ENCODE measurements at places on chromosomes 4 and X. TPM values are rescaled to one million over a fixed set of nuclear protein-coding genes. Genes with fewer than 3 reads are reported as not detected.

GRCh38 chr4:109040441-109040840 lies 262.0 kb downstream of the COL25A1 start:
- DNase-seq = no peak

The TMPRSS11D gene
- not detected for total RNA-seq

The UGT2B15 gene
- total RNA-seq = not detected

GRCh38 chr4:110287130-110287529 lies 88.7 kb upstream of the ELOVL6 start:
- peak; percentile 62 for DNase-seq

The ERAS gene
- not detected for total RNA-seq

DNA sequence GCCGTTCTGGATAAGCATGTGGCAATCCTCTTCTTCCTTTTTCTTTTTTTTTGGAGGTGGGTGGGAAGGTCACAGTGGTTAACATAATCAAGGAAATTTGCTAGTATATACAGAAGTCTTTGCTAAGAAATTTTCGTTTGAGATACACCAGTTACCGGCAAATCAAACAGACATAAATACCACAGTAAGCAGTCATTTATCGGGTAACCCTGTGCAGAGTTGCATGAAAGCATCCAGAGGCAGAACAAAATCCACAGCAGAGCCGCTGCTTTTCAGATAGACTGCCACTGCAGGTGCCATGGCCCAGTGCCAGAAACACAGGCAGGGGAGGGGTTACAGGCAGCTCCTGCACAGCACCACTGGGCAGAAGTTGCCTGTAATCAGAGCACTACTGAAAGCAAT lies 179.1 kb upstream of the MAB21L2 start:
- DNase-seq = peak; percentile 4

The PFKFB1 gene
- not detected for total RNA-seq

Measured in Daoy (cell line).